ENCODE measurements at places on chromosomes 2 and 18.

GRCh38 chr18:22253676-22254075, 84.3 kb downstream of the GATA6 start:
- DNase-seq = no peak

- DNase-seq = no peak
These were observed 109.8 kb upstream of the YPEL5 start for GRCh38 chr2:30037016-30037415.

- DNase-seq = no peak
These were observed 230.1 kb downstream of the AGAP1 start for GRCh38 chr2:235723811-235724465.

GRCh38 chr18:45666520-45666919, 51.2 kb downstream of the SLC14A2 start:
- no peak for DNase-seq

DNA sequence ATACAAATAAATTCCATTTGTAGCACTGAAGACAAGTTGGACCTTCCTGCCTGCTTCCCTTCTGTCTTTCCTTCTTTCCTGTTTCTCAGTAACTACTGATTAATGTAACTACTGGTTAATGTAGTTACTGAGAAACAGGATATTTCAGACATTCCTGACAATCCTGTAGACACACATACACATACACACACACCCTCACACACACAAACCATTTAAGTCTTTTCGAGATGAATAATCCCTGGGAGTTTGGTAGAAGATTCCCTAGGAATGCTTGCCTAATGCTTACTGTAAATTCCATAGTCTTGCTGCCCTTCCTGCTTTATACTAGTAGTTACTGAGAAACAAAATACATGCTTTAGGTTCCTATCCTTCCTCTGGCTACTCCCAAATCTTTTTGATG, 83.9 kb downstream of the PIK3C3 start:
- peak; percentile 89 for DNase-seq

GRCh38 chr2:207513551-207514257, 16.1 kb upstream of the CREB1 start:
- DNase-seq = peak; percentile 92

- peak; percentile 76 for DNase-seq
These were observed 103.5 kb downstream of the CABLES1 start for GRCh38 chr18:23238651-23239349.

DNA sequence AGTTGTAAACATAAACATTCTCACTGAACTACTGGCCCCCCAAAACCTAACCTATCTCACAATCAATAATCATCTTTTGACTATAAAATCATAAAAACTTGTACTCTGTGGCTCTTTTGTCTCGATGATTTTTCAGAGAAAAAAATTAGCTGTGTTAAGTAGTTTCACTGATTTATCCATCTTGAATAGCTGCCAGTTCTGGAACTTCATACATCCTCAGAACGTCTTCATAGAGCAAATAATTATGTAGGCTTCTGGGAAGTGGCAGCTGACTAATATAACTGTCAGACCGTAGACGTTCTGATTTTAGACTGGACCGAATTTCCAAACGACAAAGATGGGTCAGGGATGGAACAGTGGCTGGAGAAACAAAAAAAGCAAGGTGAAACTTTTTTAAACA, 97.3 kb upstream of the CHAC2 start:
- peak; percentile 31 for DNase-seq

DNA sequence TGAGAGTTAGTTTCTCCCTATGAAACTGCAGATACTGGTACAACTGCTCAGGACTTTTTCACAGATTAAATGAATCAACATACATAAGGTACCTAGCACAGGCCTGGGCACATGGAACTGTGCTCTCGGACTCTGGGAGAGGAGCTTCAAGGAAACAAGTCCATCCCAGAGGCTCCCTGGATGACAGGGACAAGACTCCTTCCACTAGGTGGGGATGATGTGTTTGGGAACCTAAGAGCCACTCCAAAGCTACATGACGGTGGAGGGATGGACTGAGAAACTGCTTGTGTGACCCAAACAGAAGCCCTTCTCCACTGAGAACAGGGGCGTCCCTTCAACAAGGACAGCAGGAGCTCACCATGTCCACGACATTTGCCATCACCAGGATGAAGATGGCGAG, 37.1 kb downstream of the CENPO start:
- DNase-seq = peak; percentile 59

DNA sequence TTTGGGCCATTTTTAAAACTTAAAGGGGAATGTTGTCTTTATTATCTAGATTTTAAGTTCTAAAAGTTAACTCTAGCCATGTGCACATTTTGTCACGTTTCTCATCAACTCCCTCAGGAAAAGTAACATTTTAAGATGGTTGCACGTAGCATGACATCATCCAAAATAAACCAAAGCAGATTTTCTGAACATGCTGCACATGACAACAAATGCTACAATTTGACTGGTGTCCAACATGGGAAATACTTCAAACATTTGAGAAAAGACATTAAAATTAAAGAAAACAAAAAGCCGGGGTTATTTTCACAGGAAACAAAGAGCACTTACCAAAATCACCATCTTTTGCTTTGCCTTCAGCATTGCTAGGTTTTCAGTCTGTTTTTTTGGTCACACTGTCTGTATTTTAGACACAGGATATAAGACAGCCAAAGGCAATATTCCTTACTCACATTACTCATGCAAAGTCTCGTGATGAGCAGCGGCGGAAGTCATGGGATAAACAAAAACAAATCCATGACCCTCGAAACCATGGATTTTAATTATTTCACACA, 51.3 kb upstream of the RND3 start:
- DNase-seq = peak; percentile 52

DNA sequence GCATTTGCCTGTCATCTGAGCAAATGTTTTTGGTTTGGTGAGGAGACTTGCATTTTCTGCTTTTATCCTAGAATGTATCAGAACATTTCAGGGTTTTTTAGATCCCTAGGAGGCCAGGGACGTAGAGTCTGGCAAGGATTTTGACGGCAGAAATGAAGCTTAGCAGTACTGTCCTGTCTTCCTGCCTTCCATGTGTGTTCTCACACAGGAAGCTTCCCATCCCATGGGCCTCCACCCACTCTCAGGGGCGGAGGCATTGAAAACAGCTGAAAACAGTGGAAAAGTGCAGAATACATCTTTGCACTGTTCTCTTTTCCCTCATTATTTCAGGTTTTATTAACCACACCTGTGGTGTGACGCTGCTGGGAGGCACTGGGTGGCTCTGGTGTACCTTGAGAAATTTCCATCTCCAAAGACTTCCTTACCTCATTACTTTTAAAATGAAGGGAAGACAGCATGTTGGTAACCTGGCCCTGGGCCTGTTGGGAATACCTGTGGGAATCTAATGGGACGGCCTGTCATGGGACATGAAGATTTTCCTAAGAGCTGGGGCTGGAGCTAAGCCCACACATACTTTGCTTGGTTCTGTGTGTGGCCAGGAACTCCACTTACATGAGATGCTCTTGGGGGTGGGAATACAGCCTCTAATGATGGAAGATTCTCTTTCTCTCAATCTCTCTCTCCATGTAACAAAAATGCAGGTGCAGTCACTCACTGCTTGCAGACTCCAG, 20.5 kb downstream of the PCARE start:
- peak; percentile 13 for DNase-seq

DNA sequence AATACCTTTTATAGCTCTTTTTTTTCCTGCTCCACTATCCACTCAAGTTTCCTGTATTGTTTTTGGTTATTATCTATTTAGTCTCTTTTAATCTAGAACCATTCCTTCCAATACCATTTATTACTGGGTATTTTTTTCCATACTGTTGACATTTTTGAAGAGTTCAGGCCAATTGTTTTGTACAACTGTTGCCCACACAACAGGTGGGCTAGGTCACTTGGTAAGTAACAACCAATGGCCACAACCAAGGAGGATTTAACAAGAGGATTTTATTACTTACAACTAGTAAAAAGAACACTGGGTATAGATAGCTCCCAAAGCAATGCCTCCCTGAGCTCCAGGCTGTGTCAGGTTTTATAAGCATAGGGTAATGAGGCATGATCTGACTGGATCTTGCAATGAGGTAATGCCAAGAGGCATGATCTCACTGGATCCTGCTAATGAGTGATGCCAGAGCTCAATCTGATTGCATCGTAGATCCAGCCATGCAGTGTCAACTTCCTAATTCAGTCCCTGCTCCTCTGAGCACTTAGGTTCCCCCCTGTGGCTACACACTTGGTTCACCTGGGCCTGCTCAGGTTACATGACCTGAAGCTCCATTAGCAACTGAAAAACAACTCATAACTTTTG, 7.1 kb upstream of the CEP68 start:
- DNase-seq = no peak

DNA sequence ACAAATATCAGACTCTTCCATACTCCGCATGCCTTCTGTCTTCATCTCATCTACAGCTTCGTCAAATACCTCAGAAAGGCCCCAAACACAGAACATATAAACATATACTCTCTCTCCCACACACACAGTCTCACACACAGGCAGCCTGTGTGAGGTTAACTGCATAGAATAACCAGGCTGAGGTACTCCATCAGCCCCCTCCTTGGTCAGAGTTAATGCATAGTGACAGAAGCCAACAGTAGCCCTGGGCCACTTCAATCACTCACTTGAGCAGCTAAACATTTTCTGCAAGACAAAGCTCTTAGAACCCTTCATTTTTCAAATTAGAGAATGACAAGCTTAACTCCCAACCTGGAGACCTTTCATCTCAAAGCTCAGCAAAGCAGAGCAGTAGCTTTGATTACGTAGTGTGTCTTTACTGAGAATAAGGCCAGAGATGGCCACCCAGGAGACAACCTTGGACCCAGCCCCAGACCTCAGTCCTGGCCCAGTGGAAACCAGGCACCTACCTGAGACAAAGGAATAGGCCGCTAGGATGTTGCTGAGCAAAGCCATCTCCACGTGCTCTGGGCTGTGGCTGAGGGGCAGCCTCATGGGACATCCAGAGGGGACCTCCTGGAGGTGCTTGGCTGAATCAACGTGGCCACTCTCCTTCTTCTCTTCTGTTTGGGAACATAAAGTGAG, 43.0 kb downstream of the EVA1A start:
- DNase-seq = no peak

- DNase-seq = no peak
These were observed 513.5 kb downstream of the CMPK2 start for GRCh38 chr2:6352247-6352646.

GRCh38 chr2:59720296-59720866, 833.1 kb downstream of the BCL11A start:
- no peak for DNase-seq

DNA sequence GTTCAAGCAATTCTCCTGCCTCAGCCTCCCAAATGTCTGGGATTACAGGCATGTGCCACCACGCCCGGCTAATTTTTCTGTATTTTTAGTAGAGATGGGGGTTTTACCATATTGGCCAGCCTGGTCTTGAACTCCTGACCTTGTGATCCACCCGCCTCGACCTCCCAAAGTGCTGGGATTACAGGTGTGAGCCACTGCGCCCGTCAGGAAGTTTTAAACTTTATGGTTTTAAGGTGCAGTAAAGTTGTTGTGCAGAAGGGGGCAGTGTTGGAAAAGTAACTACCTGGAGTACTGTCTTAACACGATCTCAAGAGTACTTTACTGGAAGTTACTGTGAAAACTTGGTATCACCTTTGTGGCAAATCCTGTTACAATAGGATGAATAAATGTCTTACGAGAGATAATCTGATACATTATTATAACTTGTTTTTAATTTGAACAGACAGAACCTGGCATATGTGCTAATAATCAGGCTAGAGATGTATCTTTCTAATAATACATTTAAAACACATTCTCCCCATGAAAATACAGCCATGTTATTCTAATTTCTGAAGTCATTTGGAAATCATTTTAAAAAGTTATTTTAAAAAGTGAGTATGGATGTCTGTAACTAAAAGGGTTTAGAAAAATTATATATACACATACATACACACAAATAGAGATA, 10.8 kb downstream of the SPDYA start:
- peak; percentile 73 for DNase-seq

DNA sequence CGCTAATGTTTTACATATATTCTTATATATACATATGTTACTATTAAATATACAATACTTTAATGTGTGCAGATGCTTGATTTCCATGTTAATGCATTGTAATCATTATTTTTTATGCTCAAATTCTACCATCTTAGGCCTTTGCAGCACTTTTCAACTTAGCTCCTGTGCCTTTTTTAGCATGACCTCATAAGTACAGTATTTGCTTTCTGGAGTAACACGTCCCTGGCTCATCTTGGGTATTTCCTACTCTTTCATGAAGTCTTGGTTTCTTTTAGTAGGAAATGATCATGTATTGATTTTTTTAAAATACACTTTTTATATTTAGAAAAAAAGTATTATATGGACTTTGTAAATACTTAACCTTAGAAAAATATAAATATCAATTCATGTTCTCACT, 36.5 kb downstream of the CAB39 start:
- peak; percentile 23 for DNase-seq

DNA sequence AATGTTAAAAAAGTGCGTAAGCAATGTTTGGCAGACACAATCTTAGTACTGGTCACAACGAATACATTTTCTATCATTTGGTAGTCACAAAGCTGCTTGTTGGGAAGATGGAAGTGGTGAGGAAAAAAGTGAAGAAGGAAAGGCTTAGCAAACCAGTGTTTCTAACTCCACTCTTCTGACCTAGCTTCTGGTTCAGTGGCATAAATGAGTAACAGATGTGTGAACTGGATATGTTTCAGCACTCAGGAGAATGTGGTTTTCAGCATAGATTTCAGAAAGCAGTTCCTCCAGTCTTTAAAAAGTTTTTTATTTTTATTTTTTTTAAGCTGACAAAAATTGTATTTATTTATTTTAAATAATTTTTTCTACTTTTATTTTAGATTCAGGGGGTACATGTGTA, 357.1 kb downstream of the CPS1 start:
- DNase-seq = no peak

GRCh38 chr18:49839012-49839411, 25.7 kb upstream of the ACAA2 start:
- DNase-seq = peak; percentile 55

DNA sequence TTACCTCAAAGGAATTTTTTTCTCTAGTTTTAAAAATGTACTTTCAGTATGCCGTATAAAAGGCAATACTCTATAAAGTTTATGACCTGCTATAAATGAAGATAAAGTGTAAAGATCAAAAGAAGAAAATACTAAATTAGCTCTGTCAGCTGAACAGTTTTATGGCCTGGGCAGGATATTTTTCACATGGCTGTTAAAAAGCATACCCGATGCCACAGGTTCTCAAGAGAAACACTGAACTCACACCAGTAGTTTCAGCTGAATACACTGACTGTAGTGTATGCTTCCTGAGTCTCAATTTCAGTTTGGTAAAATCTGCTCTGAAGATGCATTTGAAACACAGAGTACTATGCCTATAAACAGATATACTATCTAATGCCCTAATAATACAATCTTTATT, 126.0 kb downstream of the PIGN start:
- DNase-seq = no peak

GRCh38 chr2:45441571-45441970, 169.5 kb downstream of the SRBD1 start:
- no peak for DNase-seq

GRCh38 chr2:119483896-119484718, 40.2 kb downstream of the SCTR start:
- no peak for DNase-seq

GRCh38 chr2:48914477-48915089, 159.1 kb upstream of the LHCGR start:
- DNase-seq = no peak

- DNase-seq = no peak
These were observed 56.5 kb downstream of the TMEM18 start for GRCh38 chr2:620471-621302.

Data from cardiac fibroblast (primary cell).